ENCODE measurements at places on chromosomes 7 and 10.
A peak's percentile ranks its signal among the peaks of the same experiment; 100 is the strongest.

DNA sequence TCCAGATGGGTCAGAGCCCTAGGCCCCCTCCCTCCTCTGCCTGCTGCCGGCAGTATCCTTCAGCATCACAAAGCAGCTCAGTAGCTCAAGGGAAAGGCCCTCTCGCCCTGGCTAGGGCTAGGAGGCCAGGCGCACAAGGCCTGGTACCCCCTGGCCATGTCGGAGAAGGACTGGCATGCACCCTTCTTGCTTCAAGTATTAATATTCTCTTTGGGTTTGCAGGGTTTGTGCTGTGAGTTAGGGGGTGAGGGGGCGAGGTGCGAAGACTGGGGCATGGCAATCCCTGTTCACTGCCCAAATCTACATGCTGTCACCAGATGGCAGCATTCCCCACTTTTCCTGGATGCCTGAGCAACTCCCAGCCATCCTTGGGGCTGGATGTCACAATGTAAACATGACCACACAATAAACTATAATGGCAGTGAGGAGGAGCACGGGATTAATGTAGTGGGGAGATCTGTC lies 105.2 kb downstream of the NEURL1 start:
- DNase-seq, result peak; percentile 79

DNA sequence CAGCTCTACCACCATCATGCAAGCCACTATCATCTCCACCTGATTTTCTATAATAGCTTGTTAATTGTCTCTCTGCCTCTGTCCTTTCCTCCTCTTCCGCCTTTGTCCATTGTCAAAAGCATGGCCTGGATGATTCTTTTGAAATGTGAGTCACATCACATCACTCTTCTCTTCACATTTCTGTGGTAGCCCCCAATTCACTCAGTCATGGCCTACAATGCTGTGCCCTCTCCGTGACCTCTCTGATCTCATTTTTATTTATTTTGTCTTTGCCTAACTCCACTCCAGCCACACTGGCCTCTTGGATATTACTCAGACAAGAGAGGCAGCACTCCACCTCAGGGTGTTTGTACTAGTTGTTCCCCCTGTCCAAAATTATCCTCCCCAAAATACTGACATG lies 4.9 kb upstream of the ABCB4 start:
- no peak for DNase-seq

- peak; percentile 60 for DNase-seq
These were observed 34.1 kb downstream of the MTERF1 start for GRCh38 chr7:91846436-91846835.

DNA sequence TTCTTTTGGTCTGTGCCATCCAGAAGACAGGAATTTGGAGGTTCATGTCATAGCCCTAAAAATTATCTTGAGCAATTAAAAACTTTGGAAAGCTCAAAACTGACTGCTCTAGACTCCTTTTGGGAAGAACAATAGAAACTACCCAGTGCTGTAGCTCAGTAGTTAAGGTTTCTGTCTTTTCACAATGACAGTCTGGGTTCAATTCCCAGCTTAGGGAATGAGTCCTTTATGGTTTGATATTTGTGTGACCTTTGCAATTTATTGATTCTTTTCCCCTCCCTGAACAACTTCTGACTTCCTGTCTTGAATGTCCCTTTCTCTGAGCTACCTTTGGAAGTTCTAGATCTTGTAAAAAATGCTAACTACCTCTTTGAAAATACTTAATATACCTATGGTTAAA lies 603.3 kb upstream of the IGFBP3 start:
- DNase-seq, result no peak

DNA sequence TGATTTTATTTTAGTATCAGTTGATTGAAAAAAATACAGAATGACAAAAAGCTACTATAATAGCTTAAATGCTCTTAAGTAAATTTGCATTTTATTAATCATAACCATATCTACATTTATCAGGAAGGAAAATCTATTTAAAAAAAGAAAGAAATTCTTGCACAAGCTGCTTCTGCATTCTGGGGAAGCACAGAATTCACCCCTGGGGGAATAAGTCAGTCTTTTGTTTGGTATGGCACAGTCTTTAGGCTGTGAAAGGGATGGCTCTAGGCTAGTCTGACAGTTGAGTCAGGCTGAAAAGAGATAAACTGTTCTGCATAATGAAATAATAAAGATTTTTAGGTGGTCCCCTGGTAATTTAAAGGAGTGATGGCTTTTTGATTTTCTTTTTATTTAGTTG lies 37.9 kb downstream of the HTR7 start:
- no peak for DNase-seq

- no peak for DNase-seq
These were observed 75.1 kb upstream of the SP4 start for GRCh38 chr7:21352540-21353387.

DNA sequence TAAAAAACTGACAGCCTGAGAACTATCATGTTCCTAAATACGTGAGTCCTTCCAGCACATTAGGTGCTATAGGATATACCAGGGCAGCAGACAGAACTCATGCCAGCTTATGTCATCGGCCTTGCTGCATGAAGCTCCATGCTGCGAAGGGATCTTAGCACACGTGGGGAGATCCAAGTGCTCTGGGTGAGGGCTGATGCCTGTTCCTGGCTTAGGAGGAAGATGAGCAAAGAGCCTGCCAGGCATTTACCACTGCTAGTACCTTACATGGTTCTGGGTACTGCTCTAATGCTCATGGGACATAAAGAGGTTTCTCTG lies 43.2 kb downstream of the SVIL start:
- no peak for DNase-seq

DNA sequence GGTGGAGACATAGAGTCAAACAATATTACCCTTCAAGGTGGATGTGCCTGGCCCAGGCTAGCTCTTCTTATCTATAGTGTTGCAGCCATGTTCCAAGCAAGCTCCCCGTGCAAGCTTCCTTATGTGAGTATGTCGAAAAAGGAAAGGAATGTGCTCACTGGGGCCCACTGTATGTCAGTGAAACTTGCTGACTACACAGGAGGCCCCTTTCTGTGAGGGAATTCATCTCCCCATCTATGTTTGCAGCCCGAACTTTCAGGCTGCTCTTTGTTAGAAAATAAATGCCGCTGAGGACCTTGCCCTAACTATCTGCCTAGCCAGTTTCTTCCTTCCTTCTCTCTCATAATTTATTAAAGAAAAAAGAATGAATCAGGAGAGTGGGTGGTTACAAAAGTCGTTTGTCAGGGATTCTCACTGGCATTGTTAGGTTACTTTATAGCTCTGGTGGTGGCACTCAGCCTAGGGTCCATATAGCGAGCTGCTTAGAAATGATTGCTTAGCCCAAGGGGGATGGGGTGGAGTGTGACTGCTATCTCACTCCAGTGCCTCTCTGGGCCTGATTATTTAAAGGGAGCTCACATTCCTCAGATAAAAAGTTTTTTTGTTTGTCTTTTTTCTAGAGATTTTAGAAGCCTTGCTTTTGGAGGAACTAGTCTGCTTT lies 302.1 kb downstream of the ABCA13 start:
- DNase-seq, result peak; percentile 4

DNA sequence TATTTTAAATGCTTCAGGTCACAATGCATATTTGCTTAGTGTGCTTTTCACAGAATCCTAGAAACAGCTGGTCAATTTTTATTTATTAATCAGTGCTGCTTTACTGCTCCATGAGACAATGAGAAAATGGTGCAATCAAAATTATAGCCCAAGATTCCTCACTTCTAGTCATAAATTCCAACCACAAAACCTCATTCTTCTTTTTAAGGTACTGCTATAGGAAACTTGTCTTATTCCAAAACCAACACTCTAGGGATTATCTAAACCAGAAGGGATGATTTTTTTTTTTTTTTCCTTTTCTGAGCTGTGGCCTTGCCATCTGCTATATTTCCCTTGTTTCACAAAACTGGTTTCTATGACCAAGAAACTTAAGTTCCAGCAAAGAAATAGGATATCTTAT lies 64.0 kb upstream of the SEMA3A start:
- peak; percentile 46 for DNase-seq

GRCh38 chr7:141495057-141495456 lies 56.2 kb upstream of the AGK start:
- no peak for DNase-seq

DNA sequence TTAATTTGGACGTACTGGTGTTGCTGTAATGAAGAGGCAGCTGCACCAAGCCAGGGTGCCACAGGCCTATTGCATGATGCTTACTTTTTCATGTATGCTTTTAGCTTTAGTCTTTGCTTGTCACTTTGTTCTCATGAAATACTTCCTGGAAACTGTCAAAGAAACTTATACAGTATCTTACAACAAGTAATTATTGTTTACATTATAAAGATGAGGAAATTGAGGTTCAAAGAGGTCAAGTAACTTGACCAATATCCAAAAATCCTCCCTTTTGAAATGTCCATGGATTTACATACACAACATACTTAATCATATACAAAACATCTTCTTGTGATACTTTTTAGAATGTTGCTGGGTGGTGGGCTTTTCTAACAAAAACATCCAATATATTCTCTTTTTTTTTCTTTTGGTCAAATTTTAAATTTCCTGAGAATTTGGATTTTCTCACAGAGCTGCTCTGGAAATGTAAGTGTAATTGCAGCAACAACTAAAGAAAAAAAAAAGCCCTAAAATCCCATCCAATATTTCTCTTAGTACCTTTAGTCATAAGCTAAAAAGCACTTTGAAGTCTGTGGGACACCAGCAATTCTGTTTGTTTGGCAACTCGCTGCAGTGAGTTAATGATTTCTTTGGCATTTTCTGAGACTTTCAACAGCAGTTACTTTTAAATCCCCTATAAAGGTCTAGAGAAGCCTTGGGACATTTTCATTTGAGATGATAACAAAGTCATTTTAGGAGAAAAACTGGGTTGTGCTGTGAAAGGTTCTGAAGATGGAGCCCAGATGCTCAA lies 500.6 kb upstream of the IGFBP3 start:
- DNase-seq, result no peak

DNA sequence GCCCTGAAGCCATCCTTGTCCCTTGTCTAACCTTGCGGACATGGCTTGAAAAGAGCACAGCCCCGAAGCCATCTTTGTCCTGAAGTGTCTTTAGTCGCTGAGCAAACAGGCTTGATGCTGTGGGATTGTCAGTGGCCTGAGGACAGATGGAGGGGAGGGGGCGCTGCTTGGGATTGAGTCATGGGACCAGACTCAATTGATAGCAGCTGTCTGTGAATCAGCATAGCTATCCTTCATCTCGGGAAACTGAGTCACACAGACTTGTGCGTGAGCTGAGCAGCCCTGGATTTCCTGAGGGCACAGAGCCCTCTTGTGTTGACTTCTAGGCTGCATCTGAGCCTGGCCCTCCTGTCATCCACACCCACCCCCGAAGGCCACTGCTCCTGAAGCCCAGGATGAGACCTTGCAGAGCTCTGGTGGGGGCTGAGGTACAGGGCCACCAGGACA lies 14.4 kb downstream of the MYO1G start:
- peak; percentile 40 for DNase-seq

DNA sequence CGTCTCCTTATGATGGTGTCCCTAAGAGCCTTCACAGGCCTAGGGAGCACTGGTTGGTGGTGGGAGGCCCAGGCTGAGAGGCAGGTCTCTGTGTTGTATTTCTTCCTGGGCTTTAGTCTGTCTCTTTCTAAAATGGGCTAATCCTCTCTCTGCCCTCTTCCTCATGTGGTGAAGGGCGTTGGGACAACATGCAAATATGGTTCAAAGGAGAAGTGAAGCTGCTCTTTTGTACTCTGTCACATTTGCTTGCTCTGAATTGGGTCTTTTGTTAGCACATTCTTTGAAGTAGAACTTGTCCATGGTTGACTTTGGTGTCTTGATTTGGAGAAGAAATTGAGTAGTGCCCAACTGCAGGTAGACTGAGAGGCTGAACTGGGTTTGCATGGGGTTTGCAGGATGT lies 814 bp downstream of the HK1 start:
- DNase-seq, result no peak

GRCh38 chr10:15871823-15872222 lies 11.5 kb upstream of the MINDY3 start:
- DNase-seq, result no peak

DNA sequence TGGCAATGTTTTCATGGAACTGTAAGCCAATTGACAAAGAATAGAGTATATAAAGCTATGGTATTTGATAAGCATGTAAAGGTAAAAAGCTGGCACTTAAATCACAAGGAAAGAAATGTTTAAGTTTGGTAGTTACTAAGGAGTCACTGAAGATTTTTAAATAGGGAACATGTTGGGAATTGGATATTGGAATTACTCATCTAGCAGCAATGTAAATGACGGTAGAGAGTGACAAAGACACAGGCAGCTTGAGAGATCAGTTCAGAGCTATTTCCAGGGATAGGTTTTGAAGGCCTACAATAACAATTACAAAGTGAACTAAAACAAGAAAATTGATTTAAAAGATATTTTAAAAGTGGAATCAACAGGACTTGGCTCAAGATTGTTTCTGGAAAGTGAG lies 36.8 kb downstream of the SP8 start:
- DNase-seq, result no peak

GRCh38 chr10:116787053-116787659 lies 44.8 kb upstream of the HSPA12A start:
- no peak for DNase-seq

- no peak for DNase-seq
These were observed 6.9 kb upstream of the GOLGA7B start for GRCh38 chr10:97842656-97843280.

DNA sequence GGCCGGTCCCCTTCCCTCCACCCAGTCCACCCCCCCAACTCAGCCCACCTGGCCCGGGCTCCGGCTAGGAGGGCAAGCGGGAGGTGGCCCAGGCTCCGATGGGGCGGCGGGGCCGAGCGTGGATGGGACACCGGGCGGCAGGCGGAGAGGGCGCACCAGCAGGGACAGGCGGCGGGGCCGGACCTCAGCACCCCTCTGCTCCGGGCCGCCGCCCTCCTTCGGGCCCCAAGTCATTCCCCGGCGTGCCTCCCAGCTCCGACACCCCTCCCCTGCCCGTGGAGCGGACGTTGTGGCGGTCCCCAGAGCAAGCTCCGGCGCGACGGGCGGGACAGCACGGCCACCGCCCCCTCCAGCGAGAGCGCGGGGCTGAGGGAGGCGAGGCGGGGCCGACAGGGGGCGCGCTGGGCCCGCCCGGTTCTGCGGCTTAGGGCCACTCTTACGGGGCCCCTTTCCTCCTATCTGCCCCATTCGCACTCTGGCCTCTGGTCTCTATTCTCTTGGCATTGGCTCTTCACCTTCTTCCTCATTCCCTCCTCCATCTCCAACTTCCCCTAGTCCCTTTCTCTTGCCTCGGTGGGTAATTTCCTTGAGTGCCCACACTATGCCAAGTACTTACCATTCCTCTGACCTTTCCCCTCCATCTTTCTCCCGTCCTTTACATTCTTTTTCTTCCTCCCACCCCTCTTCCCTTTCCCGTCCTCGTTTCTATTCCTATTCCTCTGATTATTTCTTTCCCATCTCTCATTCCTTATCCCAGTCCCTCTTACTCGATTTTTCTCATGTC lies 701 bp upstream of the GBX1 start:
- DNase-seq, result no peak

- DNase-seq, result peak; percentile 76
These were observed 24.4 kb downstream of the GSDME start for GRCh38 chr7:24732646-24733413.

Data from choroid plexus epithelial cell (primary cell).